ENCODE measurements at places on chromosomes 12 and 14.
A peak's percentile ranks its signal among the peaks of the same experiment; 100 is the strongest.

DNA sequence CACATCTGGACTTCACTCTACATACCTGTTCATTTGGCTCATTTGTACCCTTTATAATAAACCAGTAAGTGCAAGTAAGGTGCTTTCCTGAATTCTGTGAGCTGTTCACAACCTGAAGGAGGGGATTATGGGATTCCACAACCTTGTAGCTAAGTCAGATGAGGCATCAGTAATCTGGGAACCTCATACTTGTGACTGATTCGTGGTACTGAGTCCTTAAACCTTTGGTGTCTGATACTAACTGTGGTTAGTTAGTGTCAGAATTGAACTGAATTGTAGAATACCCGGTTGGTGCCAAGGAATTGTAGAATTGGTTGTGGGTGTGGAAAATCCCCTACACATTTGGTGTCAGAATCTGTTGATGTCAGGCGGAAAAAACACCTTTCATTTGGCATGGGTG lies 83.4 kb downstream of the TMX1 start:
- no peak for DNase-seq

DNA sequence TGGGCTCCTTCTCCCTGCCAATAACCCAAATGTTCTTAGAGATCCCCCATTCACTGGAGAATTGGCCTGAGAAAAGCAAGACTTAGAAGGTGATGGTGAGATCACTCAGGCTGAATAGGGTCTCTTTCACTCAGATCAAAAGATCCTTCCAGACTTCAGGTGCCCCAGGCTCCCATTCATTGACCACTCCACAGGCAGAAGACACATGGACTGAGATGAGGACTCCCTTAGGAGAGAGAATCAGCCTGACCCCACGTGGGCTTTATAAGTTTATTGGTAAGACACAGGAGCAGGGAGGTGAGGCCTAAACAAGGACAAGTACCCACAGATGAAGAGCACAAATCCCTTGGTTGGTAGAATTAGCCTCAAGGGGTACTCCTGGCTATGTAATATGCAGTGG lies 6.1 kb upstream of the KRT72 start:
- no peak for DNase-seq

- no peak for DNase-seq
These were observed 9.4 kb downstream of the TNFRSF1A start for GRCh38 chr12:6332459-6332858.

- DNase-seq = peak; percentile 16
These were observed 11.4 kb upstream of the RNF34 start for GRCh38 chr12:121388421-121388981.

DNA sequence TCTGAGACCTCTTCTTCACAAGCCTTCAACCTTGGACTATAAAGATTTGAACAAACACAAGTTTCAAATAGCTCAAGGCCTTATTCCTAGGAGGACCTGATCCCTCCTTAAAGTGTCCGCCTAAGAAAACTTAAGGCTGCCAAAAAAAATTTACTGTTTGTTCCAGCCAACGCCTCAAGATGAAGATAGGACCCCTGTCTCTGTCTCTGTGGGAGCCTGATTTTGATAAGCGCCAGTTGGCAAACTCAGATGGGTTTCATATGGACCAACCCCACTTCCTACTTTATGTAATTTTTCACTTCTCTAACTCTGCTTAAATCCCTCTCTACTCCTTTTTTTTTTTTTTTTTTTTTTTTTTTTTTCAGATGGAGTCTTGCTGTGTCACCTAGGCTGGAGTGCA lies 11.0 kb downstream of the FKBP3 start:
- no peak for DNase-seq

- DNase-seq = no peak
These were observed 91.0 kb upstream of the MON2 start for GRCh38 chr12:62375603-62376002.

DNA sequence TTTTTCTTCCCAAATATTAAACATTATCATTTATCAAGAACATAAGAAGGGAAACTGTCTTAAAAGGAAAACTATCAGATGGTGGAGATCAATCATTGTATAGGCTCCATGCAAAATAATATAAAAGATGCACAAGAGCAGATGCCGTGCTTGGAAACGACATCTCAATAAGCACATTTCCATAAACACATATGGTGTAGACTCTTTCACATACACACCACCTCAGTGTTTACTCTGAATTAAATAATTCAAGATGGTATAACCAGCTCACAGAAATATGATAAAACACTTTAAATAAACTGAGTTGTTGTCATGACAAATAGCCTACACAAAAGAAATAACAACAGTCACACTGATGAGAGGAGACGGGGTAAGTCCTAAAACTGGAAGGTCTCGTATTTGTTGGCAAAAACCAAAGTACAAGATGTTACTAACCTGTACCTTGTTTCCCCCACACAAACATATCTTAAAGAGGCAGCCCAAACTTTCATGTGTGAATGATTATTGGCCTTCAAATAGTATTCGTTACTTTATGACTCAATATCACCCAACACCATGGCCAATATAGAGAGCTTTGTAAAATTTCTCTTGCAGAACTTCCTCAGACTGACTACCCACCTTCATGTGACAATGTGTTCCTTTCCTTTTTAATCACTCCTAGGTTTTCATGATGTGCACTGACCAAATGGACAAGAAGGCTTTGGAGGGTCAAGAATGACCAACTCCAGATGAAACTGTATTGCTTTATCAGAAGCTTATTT lies 48.6 kb upstream of the TMPO start:
- DNase-seq = no peak

DNA sequence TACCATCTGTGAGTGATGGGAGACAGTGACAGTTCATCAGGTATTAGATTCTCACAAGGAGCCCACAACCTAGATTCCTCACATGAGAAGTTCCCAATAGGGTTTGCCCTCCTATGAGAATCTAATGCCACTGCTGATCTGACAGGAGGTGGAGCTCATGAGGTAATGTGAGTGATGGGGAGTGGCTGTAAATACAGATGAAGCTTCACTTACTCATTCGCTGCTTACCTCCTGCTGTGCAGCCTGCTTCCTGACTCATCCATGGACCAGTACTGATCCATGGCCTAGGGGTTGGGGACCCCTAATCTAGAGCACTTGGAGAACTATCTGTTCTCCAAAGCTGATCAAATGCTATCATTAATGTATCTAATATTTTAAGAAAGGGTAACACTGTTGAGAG lies 17.7 kb downstream of the CLEC2D start:
- peak; percentile 32 for DNase-seq

DNA sequence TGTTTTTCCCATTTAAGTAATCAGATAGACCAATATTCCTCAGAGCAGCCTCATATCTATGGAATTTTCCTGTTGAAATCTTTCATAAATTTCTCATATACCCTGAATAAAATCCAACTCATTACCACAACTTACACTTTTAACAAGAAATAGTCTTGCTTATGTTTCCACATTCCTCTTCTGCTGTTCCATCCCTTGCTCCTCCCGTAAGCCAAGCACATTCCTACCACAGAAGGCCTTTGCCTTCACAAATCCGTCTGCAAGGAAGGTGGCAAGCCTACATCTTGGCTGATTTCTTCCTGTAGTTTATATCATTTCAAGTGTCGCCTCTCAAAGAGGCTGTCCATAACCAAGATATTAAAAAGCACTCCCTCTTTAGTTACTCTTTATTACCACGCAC lies 127.7 kb downstream of the C12orf50 start:
- DNase-seq = no peak

DNA sequence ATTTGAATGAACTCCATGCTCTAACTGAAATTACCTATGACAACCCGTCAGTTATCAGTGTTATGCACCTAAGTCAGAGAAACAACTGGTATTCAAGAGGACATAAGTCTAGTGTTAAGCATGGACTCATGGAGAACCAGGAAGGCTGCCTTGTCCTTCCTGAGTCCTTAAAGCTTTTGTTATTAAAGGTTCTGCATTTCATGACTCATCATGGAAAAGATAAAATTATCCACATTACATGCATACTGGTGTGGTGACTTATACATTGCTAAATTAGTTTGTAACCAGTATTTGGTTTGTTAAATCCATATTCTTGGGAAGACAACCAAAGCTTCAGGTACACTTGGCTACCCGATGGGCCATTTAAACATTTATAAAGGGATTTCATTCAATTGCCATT lies 6.5 kb upstream of the OR4E1 start:
- DNase-seq = no peak

DNA sequence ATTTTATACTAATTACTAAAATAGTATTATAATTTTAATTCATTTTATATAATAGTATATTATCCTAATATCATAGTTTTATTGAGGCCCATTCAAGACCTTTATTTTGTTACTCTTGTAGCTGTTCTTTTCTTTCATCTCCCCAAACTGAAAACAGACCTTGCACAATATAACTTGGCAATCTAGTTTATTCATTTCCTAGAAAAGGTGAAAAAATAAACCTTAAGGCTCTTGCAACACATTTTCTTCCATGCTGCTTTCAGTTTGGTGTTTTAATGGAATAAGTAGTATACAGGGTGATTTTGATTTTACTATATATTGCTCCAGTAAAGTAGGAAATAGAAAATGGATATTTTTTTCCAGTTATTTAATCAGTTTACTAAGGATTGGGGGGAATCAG lies 174.0 kb downstream of the SLC2A13 start:
- no peak for DNase-seq

- DNase-seq = no peak
These were observed 3.5 kb upstream of the CEP128 start for GRCh38 chr14:80944861-80945617.

GRCh38 chr12:68117661-68118060 lies 41.9 kb downstream of the IFNG start:
- no peak for DNase-seq

- no peak for DNase-seq
These were observed 94.1 kb downstream of the PAX9 start for GRCh38 chr14:36755756-36756155.

DNA sequence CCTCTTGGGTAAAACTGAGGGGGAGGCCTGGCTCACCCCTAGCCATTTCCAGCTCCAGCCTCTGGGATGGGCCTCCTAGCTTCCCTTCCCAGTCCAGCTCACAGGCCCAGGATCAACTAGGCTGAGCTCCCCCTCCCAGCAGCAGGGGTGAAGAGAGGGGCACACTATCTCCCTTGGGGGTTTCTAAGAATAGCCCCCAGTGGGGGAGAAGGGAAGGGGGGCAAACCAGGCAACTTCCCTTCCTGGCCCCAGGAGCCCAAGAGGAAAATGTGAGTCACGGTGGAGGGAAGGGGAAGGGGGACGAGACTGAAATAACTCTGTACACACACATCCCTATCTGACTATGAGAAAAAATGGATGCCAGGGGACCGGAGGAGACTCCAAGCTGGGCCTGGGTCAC lies 9.0 kb downstream of the ADCY6 start:
- DNase-seq = no peak

DNA sequence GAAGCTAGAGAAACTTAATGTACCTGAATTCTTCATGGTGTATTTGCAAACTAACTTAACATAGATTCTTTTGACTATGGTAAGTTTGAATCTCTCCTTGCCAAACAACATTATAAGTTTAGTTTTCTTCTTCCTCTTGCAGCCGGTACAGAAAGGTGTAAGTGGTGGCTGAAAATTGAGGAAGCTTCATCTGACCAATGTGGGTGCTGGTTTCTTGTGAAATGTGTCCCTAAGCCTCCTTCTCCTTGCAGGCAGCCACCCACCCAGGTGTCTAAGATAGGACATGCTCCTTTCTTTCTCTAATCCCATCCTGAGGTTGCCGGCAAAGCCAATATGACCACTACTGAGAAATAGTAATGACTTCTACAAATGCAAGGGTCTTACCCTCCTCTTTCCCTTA lies 20.6 kb downstream of the GSG1 start:
- DNase-seq = no peak

DNA sequence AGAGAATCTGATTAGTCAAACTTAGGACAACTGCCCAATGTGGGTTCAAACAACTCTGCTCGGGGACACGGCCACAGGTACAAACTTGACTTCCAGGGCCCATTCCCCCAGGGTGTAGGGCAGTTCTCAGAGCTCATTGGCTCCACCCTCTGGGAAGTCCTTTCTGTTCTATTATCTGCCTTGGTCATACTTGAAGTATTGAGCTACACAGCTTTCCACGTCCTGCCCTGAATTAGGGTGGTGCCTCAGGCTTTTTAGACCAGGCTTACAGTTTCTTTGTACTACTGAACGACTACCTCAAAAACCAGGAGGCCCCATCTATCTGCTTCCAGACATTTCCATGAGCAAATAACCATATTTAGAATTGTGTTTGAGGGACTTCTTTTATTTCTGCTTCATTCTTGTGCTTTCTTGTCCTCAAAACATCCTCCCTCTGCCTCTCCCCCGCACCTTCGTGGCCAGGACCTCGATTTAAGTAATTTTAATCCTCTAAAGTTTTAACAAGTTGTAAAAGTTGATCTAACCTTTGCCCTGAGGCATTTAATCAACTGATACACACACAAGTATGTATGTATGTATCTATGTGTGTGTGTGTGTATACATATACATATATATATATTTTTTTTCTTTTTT lies 281.7 kb upstream of the AMIGO2 start:
- DNase-seq = no peak

DNA sequence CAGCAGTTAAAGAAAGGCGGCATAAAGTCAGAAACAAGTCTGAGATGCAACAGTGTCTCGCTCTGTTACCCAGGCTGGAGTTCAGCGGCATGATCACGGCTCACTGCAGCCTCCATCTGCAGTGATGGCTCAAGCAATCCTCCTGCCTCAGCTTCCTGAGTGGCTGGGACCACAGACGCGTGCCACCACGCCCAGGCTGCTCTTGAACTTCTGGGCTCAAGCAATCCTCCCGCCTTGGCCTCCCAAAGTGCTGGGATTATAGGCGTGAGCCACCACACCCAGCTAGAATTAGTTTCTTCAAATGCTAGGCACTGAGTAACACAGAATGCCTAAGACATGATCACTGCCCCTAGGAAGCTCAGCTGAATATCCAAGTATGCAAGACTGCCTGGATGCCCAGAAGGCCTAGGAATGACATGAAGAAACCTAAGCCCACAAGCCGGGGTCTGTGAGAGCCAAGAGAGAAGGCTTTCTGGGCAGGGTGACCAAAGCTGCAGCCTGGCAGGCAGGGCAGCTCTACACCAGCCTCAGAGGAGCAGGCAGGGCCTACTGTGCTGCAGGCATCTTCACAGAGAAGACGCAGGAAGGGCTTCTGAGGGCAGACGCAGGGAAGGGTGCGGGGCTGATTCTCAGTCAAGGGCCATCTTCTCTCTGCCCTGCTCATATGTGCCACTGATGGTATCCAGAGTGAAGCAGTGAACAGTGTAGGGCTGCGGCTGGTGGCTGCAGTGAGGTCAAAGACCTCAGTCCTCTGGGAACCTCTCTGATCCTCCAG lies 4.3 kb upstream of the PPP2R5C start:
- DNase-seq = no peak

DNA sequence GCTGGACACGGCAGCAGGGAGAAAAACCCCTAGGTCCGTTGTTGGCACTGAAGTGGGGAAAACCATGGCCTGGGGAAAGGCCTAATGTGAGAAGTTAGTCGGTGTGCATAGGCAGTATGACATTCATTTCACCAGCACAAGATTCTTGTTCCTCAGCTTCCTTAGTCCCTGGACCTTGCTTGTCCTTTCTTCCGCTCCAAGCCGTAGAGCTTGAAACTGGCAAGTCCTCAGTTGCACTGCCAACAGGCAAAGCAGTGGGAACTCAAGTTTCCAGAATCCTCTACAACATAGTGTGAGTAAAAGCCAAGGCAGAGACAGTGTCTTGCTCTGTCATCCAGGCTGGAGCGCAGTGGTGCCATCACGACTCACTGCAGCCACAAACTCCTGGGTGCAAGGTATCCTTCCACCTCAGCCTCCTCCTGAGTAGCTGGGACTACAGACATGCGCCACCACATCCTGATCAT lies 138.5 kb upstream of the AMIGO2 start:
- DNase-seq = no peak

All from Caki2 (cell line).